Amniotic stem cell (primary cell): ENCODE measurements at places on chromosomes 12 and 14.

DNA sequence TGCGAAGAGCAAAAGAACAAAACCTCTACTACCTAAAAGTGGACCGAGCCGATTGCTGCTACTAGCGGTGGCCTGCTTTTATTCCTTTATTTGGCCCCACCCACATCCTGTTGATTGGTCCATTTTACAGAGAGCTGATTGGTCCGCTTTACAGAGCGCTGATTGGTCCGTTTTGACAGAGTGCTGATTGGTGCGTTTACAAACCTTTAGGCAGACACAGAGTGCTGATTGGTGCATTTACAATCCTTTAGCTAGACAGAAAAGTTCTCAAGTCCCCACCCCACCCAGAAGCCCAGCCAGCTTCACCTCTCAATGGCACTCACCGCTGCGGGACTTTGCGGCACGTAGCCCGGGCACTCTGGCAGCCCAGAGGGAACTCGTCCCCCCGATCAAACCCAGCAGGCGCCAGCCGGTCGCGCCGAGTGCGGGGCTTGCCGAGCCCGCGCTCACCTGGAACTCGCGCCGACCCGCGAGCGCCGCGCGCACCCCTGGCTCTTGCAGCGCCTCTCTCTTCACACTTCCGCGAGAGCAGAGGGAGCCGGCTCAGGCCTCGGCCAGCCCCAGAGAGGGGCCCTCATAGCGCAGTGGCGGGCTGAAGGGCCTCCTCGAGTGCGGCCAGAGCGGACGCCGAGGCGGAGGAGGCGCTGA, 8.7 kb upstream of the FGD4 start:
- no peak for DNase-seq

DNA sequence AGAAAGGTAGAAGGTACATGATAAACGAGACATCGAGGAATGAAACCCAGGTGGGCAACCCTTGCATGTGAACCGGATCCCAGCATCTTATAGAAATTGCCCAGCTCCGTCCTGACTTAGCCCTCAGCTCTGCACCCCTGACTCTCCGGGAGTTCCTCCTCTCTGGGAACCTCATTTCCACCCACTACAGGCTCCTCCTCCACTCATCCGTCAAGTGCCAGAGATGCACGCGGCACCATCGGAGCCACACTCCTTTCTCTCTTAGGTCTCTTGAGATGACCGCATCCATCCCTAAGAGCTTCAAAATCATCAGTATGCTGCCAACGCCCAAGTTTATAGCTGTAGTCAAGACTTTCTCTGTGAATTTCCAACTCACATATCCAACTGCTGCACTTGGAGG, 84.7 kb downstream of the TTC7B start:
- DNase-seq, result no peak

GRCh38 chr12:57739387-57739786, 845 bp upstream of the AGAP2 start:
- no peak for DNase-seq

- DNase-seq, result no peak
Measured at GRCh38 chr12:76643438-76643837, 83.9 kb upstream of the OSBPL8 start.

GRCh38 chr12:101038289-101038871, 171.7 kb downstream of the SLC5A8 start:
- DNase-seq, result no peak
